Epithelial cell of proximal tubule (primary cell): ENCODE measurements at places on chromosomes 2 and 18.

- DNase-seq: no peak
These were observed 191.3 kb upstream of the KCNJ3 start for GRCh38 chr2:154507186-154507585.

GRCh38 chr2:154670083-154670482 is 28.4 kb upstream of the KCNJ3 start:
- no peak for DNase-seq

GRCh38 chr2:189901664-189902063 is 117.4 kb downstream of the PMS1 start:
- DNase-seq: no peak

DNA sequence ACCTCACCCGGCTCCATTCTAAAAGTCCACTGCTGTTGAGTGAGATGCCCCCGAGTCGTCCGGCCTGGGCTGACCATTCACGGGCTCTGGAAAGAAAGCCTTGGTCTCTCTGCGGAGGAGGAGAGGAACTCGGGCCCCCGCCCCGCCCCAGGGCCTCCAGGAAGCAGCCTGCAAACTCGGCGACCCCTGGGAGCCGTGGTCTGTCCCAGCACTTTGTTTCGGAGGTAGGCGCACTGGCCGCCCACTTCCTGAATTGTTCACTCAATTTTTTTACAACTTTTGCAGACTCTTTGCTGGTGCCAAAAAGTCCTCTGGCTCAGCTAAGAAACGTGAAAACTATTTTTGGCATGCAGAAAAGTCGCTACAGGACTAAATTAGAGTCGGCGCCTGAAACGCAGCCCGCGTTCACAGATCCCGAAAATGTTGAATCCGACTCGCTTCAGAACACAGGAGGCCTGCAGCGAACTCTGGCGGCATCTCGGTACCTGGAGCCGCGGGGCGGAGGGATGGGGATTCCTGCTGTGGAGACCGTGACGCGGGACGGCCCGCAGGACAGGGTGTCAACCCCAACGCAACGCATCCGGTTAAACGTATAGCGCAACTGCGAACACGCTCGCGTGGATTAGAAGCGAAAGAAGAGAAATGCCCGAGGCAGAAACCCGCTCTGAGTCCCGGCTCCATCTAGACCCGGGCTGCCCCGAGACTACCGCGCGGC is 1.5 kb downstream of the PXDN start:
- peak; percentile 66 for DNase-seq

- DNase-seq: no peak
These were observed 20.1 kb upstream of the RMDN2 start for GRCh38 chr2:37904993-37905392.

DNA sequence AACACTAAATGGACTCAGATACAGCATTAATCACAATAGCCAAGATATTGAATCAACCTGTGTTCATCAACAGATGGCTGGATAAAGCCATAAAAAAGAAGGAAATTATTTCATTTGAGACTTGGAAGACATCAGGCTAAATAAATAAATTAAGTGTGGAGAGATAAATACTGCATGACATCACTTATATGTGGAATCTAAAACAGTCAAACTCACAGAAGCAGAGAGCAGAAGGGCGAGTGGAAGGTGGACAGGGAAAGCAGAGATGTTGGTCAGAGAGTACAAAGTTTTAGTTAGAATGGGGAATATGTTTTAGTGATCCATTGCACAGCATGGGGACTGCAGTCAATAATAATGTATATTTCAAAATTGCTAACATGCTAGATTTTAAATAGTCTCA is 207.2 kb downstream of the VAPA start:
- DNase-seq: no peak

DNA sequence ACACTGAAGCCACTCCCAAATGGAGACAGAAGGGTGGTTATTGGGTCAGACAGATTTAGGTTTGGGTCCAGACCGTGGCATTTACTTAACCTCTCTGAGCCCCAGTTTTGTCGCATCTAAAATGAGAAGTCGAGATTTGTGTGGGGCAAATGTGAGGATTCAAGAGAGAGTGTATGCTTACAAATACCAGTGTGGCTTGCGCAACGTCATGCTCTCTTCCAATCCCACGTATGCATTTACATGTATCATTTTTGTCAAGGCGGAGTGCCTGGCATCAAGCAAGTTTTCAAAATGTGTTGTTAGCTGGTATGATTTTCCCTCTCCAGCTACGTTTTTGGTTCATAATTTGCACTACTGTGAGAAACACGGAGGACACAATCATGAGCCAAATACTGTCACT is 197.9 kb downstream of the EPHA4 start:
- DNase-seq: no peak

GRCh38 chr2:121263996-121264715 is 20.8 kb downstream of the TFCP2L1 start:
- no peak for DNase-seq

- DNase-seq: peak; percentile 58
These were observed 48.4 kb downstream of the TMEFF2 start for GRCh38 chr2:192146069-192147015.

- DNase-seq: no peak
These were observed 30.2 kb upstream of the POMC start for GRCh38 chr2:25198576-25198975.

GRCh38 chr18:22084547-22084946 is 84.8 kb upstream of the GATA6 start:
- DNase-seq: peak; percentile 22

- no peak for DNase-seq
These were observed 72.6 kb downstream of the ALK start for GRCh38 chr2:29848566-29849310.

- DNase-seq: peak; percentile 18
These were observed 48.1 kb downstream of the MAIP1 start for GRCh38 chr2:200003444-200003843.

DNA sequence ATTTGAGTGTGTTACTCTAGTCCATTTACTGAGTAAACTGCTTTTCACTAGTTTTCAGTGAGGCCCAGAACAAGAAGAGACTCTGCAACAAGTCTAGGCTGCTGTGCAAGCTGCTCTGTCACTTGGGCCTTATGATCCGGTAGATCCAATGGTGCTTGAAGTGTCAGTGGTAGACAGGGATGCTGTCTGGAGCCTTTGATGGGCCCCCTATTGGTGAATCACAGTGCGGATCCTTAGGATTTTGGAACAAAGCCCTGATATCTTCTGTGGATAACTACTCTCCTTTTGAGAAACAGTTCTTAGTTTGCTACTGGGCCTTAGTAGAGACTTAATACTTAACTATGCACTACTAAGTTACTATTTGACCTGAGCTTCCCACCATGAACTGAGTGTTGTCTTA is 150.2 kb downstream of the TMEFF2 start:
- no peak for DNase-seq

GRCh38 chr2:109411640-109412325 is 202.0 kb downstream of the SEPTIN10 start:
- no peak for DNase-seq
